Effector memory CD4-positive, alpha-beta T cell (primary cell): ENCODE measurements at places on chromosomes 6 and 20.

GRCh38 chr20:43658069-43658722, 8.7 kb upstream of the MYBL2 start:
- H3K36me3 ChIP-seq = no peaks in the 10 kb centered on the region
- no peak for DNase-seq
- H3K27me3 ChIP-seq = no peaks in the 10 kb centered on the region
- peaks cover 6% of the 10 kb centered on the region for H3K4me1 ChIP-seq

DNA sequence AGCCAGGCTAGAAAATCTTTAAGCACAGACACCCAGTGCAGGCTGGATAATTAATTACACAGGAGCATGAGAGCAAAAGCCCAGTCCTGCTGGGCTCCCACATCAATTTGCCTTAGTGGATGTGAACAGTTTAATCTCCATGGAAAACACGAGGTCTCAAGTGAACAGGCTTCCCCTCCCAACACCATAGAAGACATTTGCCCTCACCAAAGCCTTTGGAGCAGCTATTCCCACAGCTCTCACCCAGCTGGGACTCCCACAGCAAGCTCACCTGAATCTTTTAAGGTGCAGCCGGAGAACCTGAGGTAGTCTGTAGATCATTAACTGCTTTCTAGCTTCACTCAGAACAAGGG, 12.0 kb downstream of the TOMM6 start:
- no peaks in the 10 kb centered on the region for H3K4me1 ChIP-seq
- no peak overlapping the region for H3K27ac ChIP-seq
- DNase-seq = no peak
- no peak overlapping the region for H3K4me3 ChIP-seq

DNA sequence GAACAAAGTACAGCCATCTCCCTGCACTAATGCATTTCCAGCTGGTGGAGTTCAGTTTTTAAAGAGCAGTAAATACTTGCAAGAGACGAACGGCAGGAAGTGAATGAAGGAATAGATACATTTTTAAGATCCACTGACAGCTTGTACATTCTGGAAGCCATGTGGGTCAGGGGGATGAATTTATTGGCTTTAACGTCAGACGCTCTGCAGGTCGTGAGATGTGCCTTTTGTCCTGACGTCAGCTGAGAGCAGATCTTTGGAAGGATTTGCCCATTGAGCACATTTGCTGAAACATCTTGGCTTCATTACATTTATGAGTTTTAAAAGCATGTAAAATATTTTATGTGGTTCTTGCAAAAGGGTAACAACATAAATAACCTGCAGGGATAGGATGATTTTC, 29.5 kb upstream of the SALL4 start:
- H3K36me3 ChIP-seq = no peaks in the 10 kb centered on the region
- H3K4me3 ChIP-seq = no peak overlapping the region
- no peak for DNase-seq
- no peaks in the 10 kb centered on the region for H3K27me3 ChIP-seq

DNA sequence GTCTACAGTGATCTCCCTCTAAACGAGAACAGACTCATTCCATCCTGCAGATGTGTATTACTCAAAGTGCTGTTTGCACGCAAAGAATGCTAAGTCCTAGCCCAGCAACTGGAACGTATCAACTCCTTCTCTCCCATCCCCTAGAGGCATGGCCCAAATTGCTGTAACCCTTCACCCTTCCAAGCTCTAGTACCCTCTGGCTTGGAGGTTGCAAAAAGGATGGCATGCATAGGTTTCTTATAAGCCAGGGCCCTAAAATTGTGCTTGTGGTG, 71.5 kb upstream of the TGM3 start:
- H3K4me3 ChIP-seq = no peak overlapping the region
- no peak for DNase-seq
- no peaks in the 10 kb centered on the region for H3K4me1 ChIP-seq
- no peak overlapping the region for H3K27ac ChIP-seq
- H3K27me3 ChIP-seq = no peaks in the 10 kb centered on the region

- no peaks in the 10 kb centered on the region for H3K27me3 ChIP-seq
- no peak overlapping the region for H3K4me3 ChIP-seq
- H3K27ac ChIP-seq = peak overlapping the region; percentile 20
These were observed 17.6 kb downstream of the ARID1B start for GRCh38 chr6:156794546-156795354.

DNA sequence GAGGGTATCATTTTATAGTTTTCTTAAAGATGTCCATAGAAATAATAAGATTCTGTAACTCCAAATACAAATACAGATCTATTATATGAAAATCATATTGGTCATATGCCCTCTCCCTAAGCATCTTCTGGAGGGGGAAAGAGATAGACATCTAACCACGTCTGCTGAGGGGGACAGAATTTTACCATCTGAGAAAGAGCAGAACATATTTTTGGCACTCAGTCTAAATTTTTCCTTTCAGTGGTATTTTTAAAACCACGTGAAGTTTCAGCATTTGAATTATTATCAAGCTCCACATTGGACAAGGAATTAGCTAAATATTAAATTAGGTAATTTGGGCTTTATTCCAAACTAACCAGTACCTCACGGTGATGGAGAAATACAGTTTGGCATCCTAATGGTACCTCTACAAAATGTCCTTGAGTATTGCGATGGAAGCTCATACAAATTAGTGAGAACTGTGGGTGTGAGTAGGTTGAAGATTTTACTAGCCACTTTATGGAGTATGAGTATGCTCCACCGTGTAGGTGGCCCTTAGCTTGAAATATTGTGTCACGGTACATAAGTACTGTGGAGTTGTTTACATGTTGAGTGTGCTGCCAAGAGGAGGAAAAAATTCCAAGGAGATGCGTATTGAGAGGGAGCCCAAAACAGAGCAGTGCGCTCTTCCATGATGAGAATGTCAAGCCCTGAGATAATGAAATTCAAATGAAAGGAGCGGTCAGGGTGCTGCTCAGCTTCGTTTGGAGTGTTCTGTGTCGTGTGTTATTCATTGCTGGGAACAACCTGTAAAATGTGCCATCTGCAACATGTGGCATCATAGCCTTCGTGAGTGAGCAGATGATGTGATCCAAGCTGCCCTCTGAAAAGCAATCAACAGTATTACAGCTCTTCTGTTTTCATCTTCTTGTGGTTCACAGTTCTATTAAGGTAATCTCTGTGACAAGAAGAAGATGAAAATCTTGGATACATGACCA, 48.4 kb upstream of the PHACTR2 start:
- H3K36me3 ChIP-seq = no peaks in the 10 kb centered on the region
- no peak overlapping the region for H3K27ac ChIP-seq
- H3K4me3 ChIP-seq = no peak overlapping the region
- no peaks in the 10 kb centered on the region for H3K4me1 ChIP-seq
- DNase-seq = no peak

DNA sequence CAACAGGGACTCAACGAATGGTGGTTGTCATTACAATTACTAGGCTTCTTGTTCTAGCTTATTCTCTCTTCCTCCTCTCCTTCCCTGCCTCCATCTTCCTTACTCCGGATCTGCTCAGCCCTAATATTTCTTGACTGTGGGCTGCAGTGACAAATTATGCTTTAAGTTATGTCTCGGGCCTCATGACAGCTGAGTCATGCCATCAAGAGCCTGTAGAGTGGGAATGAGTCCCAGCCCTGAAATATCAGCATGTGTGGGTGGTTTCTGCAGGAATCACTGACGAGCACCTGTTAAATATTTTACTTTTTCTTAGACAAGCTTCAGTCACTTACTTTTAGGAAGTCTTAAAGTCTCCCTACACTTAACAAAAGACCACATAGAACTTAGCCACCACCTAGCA, 83.1 kb upstream of the CBLN4 start:
- no peak overlapping the region for H3K4me3 ChIP-seq
- no peak overlapping the region for H3K27ac ChIP-seq
- no peaks in the 10 kb centered on the region for H3K36me3 ChIP-seq
- H3K4me1 ChIP-seq = no peaks in the 10 kb centered on the region
- H3K27me3 ChIP-seq = no peaks in the 10 kb centered on the region

GRCh38 chr20:13684566-13685222, 46.0 kb upstream of the TASP1 start:
- DNase-seq = no peak
- no peak overlapping the region for H3K4me3 ChIP-seq
- no peaks in the 10 kb centered on the region for H3K36me3 ChIP-seq
- H3K27ac ChIP-seq = no peak overlapping the region
- H3K27me3 ChIP-seq = no peaks in the 10 kb centered on the region

DNA sequence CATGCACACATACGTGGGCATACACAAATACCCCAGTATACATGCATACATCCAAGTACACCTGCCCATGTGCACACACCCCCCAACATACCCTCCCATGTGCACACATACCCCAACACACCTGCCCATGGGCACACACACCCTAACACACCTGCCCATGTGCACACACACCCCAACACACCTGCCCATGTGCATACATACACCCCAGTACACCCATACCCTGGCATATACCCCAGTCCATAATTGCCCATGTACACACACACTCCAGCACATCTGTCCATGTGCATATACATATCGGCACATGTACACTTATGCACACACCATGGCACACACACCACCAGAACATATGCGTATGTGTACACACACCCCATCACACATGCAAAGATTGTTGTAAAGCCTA, 475.2 kb downstream of the PREX1 start:
- H3K27me3 ChIP-seq = peaks cover 2% of the 10 kb centered on the region
- H3K4me3 ChIP-seq = no peak overlapping the region
- no peak overlapping the region for H3K27ac ChIP-seq
- H3K36me3 ChIP-seq = no peaks in the 10 kb centered on the region
- H3K4me1 ChIP-seq = no peaks in the 10 kb centered on the region

DNA sequence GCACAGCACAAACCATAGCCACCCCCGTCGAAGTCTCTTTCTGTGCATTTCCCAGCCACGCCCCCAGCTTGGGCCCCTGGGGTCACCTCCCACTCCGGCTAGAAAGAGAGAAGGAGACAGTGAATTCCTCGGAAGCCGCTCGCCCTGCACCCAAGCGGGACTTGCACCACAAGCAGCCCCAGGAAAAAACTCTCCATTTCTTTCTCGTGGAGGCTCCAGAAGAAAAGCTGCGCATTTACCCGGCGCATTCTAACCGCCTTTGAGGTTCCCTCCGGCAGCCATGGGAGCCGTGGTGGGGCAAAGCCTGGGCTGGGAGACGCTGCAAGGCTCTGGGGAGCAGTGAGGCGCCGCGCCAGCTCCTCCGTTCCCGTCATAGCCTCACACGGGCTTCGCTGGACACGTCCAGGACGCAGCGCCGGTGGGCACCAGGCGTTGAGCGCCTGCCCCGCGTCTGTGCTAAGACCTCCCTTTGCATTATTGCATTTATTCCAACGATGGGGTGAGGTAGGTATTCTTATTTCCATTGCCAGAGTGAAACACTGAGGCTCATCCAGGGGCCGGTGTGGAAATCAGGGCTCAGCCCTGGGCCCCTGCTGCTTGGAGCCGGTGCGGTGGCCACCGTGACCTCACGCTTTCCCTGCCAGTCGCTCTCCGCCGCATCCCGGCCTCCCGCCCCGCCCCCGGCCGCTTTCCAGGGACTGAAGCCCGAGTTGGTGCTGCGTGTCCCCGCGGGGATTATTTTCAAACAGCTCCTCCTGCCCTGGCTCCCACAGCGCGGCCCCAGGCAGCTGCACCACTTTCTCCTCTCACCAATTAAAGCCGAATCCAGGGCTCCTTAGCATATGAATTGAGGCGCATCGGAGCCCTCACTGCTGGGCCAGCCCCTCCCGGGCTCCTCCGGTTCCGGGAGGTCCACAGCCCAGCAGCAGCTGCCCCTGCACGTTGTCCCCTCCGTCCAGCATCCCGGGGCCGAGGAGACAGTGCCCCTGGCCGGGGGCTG, 148.3 kb upstream of the AFDN start:
- no peaks in the 10 kb centered on the region for H3K36me3 ChIP-seq
- H3K27me3 ChIP-seq = peaks cover 13% of the 10 kb centered on the region
- no peak overlapping the region for H3K27ac ChIP-seq
- H3K4me1 ChIP-seq = no peaks in the 10 kb centered on the region

DNA sequence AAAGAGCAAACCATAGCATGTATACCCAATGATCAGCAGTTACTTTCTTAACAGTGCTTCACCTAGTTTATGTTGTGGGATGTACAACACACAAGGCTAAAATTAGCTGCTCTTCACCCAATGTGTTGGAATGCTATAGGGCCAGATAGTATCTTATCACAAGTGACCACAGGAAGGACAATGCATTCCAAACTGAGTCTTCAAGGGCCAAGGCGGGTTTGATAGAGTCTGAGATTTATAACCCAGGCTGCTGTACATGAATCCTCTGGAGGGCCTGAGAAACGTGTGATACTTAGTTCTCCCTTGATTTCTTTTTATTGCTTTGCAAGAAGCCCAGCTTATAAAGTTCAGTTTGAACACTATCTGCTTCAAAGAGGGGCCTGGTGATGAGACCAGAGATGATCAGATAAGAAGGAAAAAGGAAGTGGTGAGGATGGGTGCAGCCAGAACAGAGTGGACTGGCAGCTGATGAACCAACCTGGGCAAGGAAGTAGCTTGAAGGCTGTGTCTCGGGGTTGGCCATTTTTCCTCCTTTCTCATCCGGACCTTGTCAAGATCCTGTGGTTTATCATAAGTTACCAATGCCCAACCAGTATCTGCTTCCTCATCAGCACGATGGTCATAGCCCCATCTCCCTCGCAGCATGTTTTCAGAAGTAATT, 62.2 kb upstream of the BMP2 start:
- no peak overlapping the region for H3K27ac ChIP-seq
- no peaks in the 10 kb centered on the region for H3K27me3 ChIP-seq
- H3K4me1 ChIP-seq = no peaks in the 10 kb centered on the region
- no peaks in the 10 kb centered on the region for H3K36me3 ChIP-seq

DNA sequence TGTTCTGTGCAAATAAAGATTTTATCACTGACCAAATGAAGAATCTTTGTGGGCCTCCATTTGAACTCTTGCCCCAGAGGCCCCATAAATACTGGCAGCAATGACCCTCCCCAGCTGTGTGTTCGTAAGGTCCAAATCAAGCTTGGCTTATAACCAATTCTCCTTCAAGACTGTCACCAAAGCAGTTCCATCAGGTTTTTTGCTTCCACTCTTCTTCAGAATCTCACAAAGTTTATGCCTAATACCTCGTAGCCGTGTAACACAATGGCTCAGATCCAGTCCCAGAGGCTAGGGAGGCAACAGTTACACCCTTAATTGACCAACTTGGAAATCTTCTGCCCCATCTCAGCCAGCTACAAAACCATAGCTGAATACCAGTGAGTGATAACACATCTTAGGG, 120.5 kb downstream of the HIVEP2 start:
- DNase-seq = no peak
- peaks cover 6% of the 10 kb centered on the region for H3K36me3 ChIP-seq
- H3K27ac ChIP-seq = no peak overlapping the region

DNA sequence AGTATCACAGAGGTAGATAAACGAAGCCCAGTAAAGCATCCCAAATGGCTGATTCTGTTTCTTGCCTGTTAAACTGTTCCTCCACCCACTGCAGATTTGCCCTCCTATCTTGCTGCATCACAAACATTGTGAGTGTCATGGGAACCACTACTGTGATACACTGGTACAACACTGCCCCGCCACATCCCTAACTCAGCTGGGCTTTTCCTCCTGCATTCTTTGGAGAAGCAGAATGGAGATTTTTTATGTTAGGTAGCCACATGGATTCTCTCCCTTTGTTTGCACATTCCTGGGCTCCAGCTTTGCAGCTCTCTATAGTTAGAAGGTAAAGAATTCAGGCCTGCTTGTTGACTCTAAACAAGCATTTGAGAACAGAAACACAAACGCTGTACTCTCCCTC, 234.1 kb downstream of the TMEM242 start:
- no peak overlapping the region for H3K27ac ChIP-seq
- peaks cover 7% of the 10 kb centered on the region for H3K36me3 ChIP-seq
- no peaks in the 10 kb centered on the region for H3K4me1 ChIP-seq
- H3K4me3 ChIP-seq = no peak overlapping the region
- no peaks in the 10 kb centered on the region for H3K27me3 ChIP-seq
- no peak for DNase-seq
